ENCODE measurements at places on chromosomes 6 and 20.
A peak's percentile ranks its signal among the peaks of the same experiment; 100 is the strongest.

DNA sequence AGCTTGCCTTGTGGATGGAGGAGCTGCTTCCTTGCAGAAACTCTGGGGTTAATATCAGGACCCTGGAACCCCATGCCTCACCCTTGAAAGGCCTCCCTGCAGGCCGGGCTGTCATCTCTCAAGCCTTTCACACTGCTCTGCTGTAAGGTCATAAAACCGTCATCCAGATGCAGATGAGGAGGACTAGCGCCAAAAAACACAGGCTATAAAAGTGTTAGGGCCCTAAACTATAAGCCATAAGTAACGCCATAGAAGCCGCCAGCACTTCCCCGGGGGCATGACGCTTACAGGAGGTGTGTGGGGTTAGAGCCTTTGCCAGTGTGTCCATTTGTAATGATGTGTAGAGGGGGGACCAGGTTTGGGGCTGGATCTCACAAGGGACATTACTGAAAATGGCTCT, 47.6 kb downstream of the CDH4 start:
- DNase-seq: no peak

- DNase-seq: no peak
Observed at GRCh38 chr6:163381118-163381756, 33.3 kb upstream of the QKI start.

GRCh38 chr6:30612687-30613248, 4.3 kb downstream of the PPP1R10 start:
- DNase-seq: no peak

- no peak for DNase-seq
Observed at GRCh38 chr6:155630085-155630484, 174.4 kb upstream of the NOX3 start.

DNA sequence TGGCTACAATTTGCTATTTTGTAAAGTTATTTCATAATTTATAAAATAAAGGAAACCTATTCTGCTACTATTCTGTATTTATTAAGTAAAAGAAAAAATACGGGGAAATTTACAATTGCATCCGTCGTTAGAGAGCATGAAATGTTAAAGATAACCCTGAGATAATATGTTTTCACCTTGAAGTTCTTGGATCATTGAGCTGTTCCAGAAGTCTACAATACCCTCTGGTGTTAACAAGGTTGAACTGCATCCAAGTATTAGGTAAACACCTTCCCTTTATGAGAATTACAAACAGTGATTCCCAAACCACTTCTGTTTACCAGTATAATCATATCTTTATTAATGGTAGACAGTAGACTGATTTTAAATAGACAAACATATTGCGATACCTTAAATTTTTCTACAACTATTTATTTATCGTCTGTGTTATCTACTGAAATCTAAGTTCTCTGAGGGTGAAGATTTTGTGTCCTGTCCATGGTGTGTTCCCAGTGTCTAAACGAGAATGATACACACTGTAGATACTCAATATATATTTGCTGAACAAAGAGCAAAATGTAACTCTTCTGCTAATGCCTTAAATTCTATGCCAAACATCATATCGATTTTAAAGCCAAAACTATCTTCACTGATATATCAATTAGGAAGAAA, 28.2 kb downstream of the TBC1D32 start:
- peak; percentile 54 for DNase-seq

- DNase-seq: no peak
Observed at GRCh38 chr6:6920114-6920986, 187.4 kb upstream of the RREB1 start.

DNA sequence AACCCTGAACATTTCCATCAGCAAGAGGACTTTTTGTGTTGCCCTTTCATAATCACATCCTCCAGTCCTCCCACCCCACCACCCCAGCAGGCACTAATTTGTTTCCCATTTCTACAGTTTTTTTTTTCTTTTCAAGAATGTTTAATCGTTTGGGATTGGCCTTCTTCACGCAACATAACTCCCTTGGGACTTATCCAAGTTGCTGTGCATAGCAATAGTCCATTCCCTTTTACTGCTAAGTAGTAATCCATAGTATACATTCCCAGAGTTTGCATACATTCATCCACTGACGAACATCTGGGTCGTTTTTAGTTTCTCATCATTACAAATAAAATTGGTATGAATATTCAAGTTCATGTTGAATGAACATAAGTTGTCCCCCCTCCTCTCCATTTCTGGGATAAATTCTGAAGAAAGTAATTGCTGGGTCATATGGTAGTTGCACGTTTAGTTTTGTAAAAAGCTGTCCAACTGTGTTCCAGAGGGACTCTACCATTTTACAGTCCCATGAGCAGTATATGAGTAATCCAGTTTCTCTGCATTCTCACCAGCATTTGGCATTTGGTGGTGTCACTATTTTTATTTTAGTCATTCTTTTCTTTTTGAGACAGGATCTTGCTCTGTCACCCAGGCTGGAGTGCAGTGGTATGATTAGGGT, 90.8 kb downstream of the DOK5 start:
- DNase-seq: no peak

- peak; percentile 76 for DNase-seq
Observed at GRCh38 chr6:26322645-26323482, 42.1 kb upstream of the BTN3A2 start.

DNA sequence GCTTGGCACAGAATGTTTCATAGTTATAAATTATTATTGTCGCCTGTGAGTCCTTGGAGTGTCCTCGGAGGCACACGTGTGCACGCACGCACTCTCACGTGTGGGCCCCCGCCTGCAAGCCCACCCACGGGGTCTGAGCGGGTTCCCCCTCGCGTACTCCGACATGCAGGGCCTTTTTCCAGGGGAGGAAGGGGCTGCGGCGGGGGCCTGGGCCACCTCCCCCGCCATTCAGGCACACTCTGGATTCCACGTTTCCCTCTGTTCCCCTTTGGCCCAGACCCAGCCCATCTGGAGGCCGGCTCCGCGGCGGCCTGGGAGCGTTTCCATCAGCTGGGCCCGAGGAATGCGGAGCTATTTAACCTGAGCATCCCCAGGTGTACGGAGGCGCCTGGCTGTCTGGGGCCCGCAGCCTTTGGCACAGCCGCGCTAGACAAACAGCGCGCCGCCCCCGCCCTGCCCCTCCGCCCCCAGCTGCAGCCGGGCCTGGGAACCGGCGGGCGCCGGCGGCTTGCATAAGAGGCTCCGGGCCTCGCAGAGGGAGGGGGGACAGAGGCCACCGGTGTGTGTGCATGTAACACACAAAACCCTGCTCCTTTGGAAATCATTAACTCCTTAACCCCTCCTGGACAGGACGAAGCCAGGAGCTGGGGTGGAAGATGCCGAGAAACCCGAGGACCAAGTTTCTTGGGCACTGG, 3.3 kb downstream of the ID1 start:
- peak; percentile 55 for DNase-seq

DNA sequence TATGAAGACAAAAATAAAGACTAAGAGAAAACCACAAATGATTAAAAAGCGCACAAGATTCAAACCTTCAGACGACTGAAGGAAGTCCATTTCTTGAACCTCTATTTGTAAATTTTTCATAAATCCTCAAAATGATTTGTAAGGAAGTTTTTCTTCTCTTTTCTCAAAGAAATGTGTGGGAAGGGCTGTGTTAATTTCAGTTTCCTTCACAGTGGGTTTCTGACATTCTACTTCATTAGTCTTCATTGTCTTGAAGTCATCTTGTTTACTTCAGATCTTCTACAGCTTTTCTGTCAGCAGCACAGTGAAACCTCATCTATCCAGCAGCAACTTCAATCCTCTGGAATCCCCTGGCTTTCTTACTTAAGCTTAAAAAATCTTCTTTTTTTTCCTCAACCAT, 87.6 kb upstream of the MYLIP start:
- no peak for DNase-seq

- DNase-seq: no peak
Observed at GRCh38 chr20:44026647-44027342, 112.1 kb downstream of the TOX2 start.

GRCh38 chr20:24781418-24781980, 167.6 kb upstream of the CST7 start:
- peak; percentile 48 for DNase-seq

GRCh38 chr20:61042506-61043385, 209.3 kb upstream of the CDH4 start:
- peak; percentile 35 for DNase-seq

- DNase-seq: no peak
Observed at GRCh38 chr6:82781620-82782204, 283.9 kb downstream of the UBE3D start.

DNA sequence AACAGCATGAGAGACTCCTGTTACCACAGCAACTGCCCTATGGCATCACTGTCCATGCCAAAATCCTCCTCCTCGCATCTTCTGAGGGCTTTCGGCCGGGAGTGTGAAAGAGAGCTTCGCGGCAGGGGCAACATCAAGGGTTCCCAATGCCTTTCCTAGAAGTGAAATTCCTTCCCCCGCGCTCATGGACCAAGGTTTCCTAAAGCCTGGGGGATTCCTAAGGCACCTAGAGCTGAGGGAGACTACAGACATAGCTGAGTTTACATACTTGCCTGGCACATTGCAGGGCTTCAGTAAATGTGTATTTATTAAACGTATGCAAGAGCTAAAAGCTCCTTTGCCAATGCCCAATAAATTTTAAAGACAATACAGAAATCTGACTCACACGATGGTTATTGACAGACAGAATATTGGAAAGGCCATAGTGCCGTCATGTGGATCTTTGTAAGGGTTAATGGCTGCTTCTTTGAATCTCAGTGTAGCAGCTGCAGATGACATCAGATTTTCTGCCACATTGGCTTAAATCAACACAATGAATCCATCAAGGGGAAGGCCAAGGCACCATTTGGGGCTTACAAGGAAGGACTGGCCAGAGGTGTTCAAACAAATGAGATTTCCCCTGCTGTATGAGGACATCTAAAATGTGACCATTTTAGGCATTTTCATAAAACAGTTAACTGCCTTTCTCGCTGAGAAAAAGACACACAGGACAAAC, 281.2 kb upstream of the JARID2 start:
- DNase-seq: no peak

DNA sequence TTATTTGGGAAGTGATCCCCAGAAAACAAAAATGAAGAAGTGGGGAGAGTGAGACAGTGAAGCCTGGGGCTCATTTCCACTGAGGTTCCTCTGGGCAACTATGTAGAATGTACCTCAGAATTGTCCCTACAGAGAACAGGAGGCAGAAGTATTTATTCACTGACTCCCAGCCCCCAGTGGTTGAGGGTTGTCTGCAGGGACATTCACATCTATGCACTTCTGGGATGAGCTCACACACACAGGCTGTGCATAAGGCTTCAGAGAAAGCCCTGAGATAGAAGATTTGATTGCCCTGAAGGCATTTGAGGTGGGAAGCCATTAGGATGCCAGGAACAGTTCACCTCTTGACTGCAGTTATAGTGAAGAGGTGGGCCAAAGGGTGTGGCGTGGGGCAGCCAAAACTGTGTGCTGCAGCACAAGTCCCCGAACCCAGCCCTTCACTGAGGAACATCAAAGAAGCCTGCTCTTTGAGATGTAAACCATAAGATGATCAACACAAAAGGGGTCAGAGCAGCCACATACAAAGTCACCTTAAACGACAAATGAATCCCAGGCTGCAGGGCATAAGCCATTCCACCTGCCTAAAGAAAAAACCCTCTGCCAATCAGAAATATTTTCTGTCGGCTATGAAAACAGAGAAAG, 853.8 kb upstream of the FLRT3 start:
- no peak for DNase-seq

- DNase-seq: no peak
Observed at GRCh38 chr20:35181731-35182130, 9.9 kb downstream of the PROCR start.

DNA sequence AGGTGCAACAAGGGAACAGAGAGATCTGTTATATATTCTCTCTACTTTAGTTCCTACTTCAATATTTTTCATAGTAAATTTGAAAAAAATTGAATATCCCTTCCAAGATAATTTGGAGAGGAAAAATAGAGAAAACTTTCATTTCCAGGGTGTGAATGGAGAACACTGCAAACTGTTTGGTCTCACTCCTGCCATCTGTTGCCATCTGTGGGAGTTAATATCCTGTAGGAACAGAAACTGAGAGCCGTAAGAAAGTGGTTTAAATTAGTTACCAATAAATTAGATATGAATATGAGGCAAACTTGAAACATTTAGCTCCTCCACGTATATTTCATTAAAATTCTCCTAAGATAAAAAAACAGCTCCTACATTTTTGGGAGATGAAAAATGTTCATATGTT, 4.2 kb downstream of the ZNF337 start:
- no peak for DNase-seq

DNA sequence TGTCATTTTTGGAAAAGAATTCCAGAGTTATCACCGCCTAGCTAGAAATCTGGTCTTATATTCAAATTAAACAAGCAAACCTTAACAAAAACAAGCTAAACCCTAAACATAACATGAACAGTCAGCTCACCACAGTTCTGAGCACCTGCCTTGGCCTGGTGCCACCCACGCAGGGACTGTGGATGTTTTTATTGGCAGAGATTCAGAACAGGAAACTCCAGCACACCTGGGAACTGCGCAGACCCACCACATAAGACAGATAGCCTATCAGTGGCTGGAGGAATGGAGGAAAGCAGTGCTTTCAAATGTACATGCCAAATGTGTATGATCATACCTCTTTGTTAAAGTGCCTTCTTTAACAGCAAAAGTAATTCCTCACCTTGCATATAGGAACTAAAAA, 8.9 kb downstream of the SLC16A10 start:
- DNase-seq: peak; percentile 56

GRCh38 chr6:10586302-10586701, 65.2 kb downstream of the GCNT2 start:
- DNase-seq: no peak

DNA sequence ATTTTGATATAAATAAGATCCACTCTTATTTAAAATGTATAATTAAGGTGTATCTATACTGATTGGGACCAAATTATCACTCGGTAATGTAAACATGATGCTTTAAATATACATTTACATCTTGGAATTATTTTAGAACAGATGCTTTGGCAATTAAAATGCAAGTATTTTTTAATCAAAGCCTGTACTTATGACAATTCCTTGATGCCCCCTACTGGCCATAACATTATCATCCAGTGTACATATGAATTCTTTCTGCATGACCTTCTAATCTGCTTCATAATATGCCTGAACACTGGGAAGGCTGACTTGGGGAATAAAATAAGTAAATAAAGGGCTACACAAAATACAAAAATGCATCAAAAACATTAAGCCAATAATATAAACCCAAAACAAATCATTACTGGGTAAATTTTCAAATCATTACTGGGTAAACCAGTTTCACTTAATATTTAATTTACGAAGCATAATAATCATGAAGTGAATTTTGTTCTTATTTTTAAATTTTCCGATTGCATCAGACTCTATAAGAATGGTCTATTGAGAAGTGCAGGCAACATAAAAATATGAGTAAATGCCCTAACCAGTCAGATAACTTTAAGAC, 65.1 kb downstream of the CGA start:
- peak; percentile 51 for DNase-seq

Measured in T47D (cell line).